ENCODE measurements at places on chromosomes 3 and 15. TPM values are rescaled to one million over a fixed set of nuclear protein-coding genes. Genes with fewer than 3 reads are reported as not detected.

AHSG gene
- not detected for total RNA-seq

CCR5 gene
- 0.46 TPM for total RNA-seq

GRAMD1C gene
- 0.37 TPM for total RNA-seq

RBPMS2 gene
- 0.09 TPM for total RNA-seq

KCNMB3 gene
- 0.52 TPM for total RNA-seq

BHLHE40 gene
- 421 TPM for total RNA-seq

C2CD4A gene
- not detected for total RNA-seq

TNNC1 gene
- 0.34 TPM for total RNA-seq

TLR9 gene
- 0.32 TPM for total RNA-seq

SAMD7 gene
- total RNA-seq: not detected

HCLS1 gene
- total RNA-seq: 234 TPM

BNC1 gene
- not detected for total RNA-seq

GOLGA6D gene
- not detected for total RNA-seq

DBR1 gene
- 22.0 TPM for total RNA-seq

CLPX gene
- total RNA-seq: 59.2 TPM

SH2D7 gene
- total RNA-seq: not detected

PLCB2 gene
- 96.3 TPM for total RNA-seq

AQP9 gene
- 0.89 TPM for total RNA-seq

KIF7 gene
- 3.5 TPM for total RNA-seq

CHRNA3 gene
- total RNA-seq: not detected

CIAO2A gene
- total RNA-seq: 78.3 TPM

RETNLB gene
- total RNA-seq: not detected

CDHR4 gene
- total RNA-seq: 0.16 TPM

TMC3 gene
- not detected for total RNA-seq

IGF1R gene
- total RNA-seq: 46.2 TPM

ZCWPW2 gene
- 0.16 TPM for total RNA-seq

KATNBL1 gene
- 42.3 TPM for total RNA-seq

CNTN4 gene
- not detected for total RNA-seq

SLC28A1 gene
- total RNA-seq: not detected

BCL2A1 gene
- total RNA-seq: 104 TPM

STRIT1 gene
- total RNA-seq: not detected

TMEM212 gene
- total RNA-seq: not detected

PTPRG gene
- total RNA-seq: 5.3 TPM

SYNPR gene
- not detected for total RNA-seq

SNX22 gene
- 0.98 TPM for total RNA-seq

SKOR1 gene
- total RNA-seq: 0.09 TPM

HDAC11 gene
- total RNA-seq: 1.7 TPM

CPN2 gene
- total RNA-seq: not detected

SEMA3G gene
- total RNA-seq: 0.32 TPM

LSMEM2 gene
- not detected for total RNA-seq

CHSY1 gene
- 50.5 TPM for total RNA-seq

LRRN1 gene
- total RNA-seq: not detected

Measured in activated T-helper 2 cell treated with anti-CD3 and anti-CD28 coated beads, Interferon-gamma antibody, Interleukin-2, Interleukin-4, amounts not matched to agents 10 μg/mL and 5 μg/mL and 100 μg/mL, durations not matched to agents 14 hours and 24 hours and 36 hours (primary cell).